ENCODE measurements at places on chromosomes 16 and 17.

GRCh38 chr16:14187517-14188338 is 116.6 kb downstream of the MRTFB start:
- no peak for DNase-seq

DNA sequence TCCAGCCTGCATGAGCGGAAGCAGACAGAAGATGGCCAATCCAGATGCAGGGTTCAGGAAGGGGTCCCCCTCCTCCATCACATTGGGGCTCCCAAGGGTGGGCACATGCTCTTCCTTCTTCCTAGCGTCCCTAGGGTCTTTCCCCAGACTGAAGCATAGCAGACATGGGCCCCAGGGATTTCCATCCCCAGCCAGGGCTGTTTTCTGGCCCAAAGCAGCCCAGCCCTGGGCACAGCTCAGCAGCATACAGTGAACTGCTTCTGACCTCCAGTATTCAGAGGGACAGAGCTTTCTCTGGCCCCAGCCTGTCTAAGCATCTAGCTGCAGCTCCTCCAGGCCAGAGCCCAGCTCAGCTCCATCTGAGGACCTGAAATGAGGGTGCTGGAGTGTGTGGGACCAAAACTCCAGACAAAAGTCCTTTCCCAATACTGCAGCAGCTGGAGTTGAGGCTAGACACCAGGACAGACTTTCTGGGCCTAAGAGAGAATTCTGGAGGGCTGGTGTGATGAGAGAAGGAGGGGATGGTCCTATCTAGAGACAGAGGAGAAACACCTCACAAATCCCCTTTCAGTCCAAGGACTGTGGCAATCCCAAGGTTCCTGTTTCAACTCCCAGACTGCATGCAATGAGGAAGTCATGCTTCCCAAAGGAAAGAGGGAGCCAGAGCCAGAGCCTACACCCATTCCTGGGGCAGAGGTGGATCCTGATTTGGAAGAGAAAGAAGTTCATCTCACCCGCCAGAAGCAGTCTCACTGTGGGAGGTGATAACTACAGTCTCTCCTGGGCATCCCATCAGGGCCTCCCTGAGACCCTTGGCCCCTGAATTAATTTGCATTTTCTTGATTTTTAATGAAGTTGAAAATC is 4.5 kb upstream of the FOXN1 start:
- DNase-seq, result no peak

DNA sequence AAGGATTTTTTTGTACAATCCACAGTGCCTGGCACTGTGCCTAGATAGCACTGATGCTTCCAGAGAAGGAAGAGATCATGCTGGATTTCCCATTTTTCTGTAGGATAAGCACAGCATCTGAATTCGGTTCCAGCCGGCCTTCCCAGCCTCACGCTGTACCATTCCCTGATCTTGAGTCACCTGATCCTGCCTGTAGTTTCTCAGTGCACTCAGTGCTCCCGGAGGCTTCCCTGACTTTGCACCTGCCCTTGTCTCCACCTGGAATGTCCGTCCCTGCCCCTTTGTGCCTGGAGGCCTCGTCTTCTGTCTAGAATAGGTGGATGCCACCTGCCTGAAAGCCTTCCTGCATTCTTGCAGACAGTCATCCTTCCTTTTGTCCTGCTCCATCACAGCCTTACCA is 179.9 kb downstream of the CCDC182 start:
- DNase-seq, result no peak

GRCh38 chr16:56525236-56525635 is 5.4 kb upstream of the BBS2 start:
- DNase-seq, result no peak

DNA sequence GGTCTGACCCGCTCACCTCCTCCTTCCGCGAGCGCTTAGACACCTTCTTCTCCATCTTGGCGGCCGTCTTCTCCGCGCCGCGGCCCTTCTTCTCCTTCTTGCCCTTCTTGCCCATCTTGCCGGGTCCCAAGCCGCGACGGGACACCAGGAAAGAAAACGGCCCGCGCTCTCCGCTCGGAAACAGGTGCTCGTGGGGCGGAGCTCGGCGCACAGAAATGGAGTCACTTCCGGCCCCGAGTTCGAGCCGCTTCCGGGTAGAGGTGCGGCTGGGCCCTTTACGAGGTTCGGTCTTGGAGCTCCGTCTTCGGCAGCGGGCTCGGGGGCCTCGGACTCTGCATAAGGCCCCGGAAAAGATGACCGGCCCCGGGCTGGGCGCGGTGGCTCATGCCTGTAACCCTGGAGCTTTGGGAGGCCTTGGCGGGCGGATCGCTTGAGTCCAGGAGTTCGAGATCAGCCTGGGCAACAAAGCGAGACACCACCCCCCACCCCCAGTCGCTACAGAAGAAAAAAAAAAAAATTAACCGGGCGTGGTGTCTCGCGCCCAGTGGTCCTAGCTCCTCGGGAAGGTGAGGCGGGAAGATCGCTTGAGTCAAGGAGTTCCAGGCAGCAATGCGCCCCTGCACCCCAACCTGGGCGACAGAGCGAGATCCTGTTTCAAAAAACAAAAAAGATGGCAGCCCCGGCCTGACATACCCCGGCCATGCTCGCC is at the start of gene KLHDC4:
KLHDC4 (minus strand) TSS at position 211 of the 709 bp plus-strand sequence; CDS start at position 115, 96 bp downstream.
- peak; percentile 80 for DNase-seq

DNA sequence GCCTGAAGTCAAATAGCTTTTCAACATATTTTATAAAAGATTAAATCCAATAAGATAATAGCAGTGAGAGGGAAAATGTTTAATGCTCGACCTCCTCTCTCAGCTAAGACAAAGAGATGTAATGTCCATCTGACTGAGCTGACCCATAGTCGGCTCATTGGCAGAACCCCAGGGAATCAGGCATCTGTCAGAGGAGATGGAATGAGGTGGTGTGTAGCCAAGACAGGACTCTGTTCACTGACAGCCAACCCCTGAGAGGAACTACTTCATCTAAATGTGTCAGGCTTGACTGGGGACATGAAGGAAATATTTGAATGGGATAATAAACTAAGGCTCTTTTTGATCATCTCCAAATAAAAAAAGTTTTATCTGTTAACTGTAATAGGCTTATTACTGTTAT is 188.0 kb downstream of the CDH11 start:
- no peak for DNase-seq

GRCh38 chr17:49910094-49910857 is 58.7 kb upstream of the DLX4 start:
- peak; percentile 6 for DNase-seq

DNA sequence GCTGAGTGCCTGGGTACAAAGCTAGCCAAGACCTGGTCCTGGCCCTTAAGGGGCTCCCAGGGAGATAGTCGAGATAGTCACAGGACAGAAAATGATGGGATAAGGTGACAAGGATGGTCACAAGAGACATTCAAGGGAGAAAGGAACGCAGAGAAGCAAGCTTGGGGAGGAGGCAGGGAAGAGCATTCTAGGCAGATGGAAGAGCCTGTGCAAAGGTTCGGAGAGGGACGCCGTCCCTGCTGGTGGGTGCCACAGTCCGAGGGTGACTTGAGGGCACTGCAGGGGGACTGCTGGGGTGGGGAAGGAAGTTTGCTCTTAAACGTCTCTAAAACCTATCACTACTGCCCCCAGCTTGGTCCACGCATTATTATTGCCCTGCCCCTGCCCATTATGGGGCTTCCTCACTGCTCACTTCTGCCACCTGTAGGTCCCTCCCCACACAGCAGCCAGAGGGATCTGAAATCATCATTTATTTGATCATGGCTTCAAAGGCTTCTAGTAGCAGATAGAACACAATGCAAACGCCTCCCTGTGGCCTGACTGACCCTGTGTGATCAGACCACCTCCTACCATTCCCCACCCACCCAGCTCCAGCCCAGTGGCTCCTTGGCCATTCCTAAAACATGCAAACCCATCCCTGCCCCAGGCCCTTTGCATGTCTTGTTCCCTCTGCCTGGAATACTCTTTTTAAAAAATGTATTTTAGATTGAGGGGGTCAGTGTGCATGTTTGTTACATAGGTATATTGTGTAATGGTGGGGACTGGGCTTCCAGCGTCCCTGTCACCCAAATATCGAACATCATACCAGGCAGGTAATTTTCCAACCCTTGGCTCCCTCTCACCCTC is 60.3 kb downstream of the RMI2 start:
- no peak for DNase-seq

- no peak for DNase-seq
Observed at GRCh38 chr17:57834146-57834741, 15.6 kb downstream of the MRPS23 start.

- DNase-seq, result peak; percentile 89
Observed at GRCh38 chr16:84186685-84187437, at the start of gene TAF1C. TAF1C (minus strand) TSS chr16:84187057; CDS start chr16:84184988, 2,069 bp downstream.

DNA sequence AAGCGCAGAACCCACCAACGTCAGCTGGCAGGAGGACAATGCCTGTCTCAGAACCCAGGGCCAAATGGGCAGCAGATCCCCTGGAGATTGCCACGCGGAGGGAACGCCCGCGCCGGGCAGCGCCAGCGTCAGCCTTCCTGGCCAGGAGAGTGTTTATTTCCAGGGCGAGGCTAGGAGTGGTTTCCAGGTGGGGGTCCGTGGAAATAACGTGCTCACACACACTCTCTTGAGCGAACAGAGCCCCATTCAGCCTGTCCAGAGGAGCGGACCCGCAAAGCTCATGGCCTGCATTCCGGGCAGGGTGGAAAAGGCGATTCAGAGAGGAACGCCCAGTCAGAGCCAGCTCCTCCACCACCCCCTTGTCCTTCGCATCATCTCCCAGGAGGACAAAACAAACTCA is 40.3 kb downstream of the SDK2 start:
- no peak for DNase-seq

DNA sequence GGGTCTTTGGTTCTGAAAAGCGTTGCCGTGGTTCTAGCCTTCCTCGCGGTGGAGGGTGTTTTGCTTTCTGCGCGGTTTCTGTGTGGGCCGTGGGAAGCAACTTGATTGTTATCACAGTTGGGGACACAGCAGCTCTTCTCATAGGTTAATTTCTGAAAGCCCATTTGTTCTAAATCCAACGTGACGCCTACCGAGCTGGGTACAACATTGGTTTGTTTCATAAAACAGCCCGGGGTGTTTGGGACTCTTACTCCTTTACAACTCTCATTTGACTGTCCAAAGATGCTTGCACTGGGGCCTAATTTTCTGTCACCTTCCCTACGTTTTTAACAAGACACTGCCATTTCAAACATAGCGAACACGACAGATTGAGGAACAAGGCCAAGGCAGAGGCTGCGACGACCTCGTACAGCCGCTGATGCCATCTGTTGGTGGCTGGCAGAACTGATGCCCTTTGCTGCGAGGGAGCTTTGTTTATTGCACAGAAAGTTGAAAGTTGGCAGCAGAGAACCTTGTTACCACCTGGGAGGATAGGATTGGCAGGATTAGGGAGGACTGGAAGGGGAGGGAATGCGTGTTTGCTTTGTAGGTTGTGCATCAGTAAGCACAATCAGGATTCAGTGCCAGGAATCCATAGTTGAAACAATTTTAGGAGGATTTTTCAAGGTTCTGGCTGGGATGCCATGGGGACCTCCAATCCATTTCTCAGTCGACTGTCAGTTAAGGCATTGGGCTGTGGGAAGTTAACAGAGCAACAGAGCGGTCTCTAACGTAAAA is 98.3 kb downstream of the PITPNC1 start:
- peak; percentile 62 for DNase-seq

GRCh38 chr17:41785859-41786226 is 668 bp downstream of the JUP start:
- DNase-seq, result no peak

- DNase-seq, result no peak
Observed at GRCh38 chr17:61122326-61122913, 277.2 kb upstream of the TBX2 start.

DNA sequence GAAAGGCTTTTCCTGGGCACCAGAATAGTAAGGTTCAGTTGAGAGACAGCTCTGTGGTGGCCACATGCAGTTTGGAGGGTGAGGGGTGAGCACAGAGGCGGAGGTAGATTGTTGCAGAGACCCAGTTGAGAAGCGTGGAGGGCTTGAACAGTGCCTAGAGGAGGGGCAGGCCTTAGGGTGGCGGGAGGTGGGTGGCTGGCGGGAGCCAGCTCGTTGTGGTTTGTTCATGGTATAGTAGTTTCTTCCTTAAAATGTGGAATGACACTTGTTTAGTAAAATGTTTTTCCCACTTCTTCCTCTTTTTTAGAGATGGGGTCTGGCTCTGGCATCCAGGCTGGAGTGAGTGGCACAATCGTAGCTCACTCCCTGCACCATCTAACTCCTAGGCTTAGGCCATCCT is 14.2 kb downstream of the USP10 start:
- DNase-seq, result no peak

DNA sequence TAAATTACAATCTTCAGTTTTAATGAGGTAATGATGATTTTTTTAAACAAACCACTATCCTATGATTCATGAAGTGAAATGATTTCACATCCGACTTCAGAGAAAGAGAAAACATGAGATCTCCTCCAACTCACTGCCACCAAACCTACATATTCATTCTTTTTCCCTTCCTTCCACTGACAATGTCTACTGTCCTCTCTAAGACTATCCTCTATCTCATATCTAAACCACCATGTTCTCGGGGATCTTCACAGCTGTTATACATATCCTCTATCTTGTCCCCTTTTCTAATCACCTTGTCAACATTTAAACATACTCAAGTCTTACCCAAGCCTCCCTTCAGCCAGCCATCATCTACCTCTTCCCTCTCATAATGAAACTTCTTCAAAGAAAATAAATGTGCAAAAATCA is 53.5 kb downstream of the SMURF2 start:
- DNase-seq, result no peak

DNA sequence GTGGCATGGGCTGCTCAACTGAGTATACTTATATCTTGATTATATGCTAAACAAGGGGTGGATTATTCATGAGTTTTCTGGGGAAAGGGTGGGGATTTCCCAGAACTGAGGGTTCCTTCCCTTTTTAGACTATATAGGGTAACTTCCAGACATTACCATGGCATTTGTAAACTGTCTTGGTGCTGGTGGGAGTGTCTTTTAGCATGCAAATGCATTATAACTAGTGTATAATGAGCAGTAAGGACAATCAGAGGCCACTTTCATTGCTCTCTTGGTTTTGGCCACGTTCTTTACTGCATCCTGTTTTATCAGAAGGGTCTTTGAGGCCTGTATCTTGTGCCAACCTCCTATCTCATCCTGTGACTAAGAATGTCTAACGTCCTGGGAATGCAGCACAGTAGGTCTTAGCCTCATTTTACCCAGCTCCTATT is 12.0 kb downstream of the PRR11 start:
- DNase-seq, result no peak

GRCh38 chr17:39156491-39156890 is 5.1 kb upstream of the PLXDC1 start:
- DNase-seq, result no peak

DNA sequence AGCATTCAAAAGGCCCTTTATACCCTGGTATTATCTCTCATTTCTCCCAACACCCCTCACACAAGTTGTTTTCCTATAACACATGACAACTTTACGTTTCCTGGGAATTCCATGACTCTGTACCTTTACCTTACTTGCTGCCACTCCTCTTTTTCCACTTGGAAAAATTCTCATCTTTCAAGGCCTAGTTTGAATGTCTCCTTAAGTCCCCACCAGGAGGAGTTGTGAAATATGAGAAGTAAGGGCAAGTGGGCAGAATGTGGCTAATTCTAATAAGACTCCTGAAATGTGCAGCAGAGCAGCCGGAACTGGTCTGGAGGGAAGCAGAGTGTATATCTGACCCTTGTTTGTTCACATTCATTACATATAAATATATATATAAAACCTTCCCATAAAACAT is 39.7 kb downstream of the BRCA1 start:
- no peak for DNase-seq

GRCh38 chr17:56808503-56808902 is 25.2 kb downstream of the C17orf67 start:
- no peak for DNase-seq

Data from activated CD4-positive, alpha-beta T cell treated with anti-CD3 and anti-CD28 coated beads, Interleukin-2, amount 50 U/mL, for 24 hours (primary cell).